ENCODE measurements at places on chromosomes 3 and 15. TPM values are rescaled to one million over a fixed set of nuclear protein-coding genes. Genes with fewer than 3 reads are reported as not detected.

The TNFSF10 gene
- total RNA-seq, result 34.5 TPM

DNA sequence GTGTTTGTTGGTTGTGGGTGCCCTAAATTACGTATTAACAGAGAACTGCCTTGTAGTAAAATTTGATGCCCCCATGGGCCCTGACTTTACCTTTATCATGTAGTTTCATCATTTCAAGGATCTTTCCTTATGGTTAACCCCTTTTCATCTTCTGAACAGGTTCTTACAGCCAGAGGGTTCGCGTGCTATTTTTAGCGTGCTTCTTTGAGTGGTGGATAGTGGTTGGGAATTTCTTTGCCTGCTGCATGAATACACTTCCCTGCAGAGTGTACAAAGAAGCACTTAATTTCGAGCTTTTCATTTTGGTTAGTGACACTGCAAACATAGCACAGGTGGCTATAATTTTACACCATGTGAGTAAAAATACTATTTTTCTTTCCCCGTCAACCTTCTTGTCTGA lies 231.8 kb downstream of the ROBO2 start:
- no peak for DNase-seq

GRCh38 chr15:90718232-90718631 lies 1.1 kb downstream of the BLM start:
- DNase-seq, result no peak

GRCh38 chr15:49675041-49675440 lies 54.2 kb downstream of the DTWD1 start:
- DNase-seq, result no peak

DNA sequence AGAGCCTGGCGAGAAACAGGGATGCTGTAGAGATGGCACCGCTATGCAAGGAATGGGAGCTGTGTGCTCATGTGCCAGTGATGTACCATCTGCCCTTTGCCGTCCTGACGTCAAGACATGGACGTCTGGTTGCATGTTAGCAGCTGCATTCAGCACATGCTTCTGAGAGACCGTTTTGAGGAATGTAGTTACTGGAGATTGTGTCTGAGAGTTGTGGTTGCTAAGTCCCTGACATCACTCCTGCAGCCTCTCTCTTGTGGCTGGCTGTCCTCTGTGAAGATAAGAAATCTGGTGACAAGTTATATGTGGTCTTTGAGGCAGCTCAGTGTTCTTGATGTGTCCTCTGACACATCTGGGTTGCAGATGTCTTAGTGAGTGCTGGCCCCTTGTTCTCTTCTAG lies 165.1 kb downstream of the APBA2 start:
- no peak for DNase-seq
